MG63 (cell line): ENCODE measurements at places on chromosomes 3 and 15. TPM values are rescaled to one million over a fixed set of nuclear protein-coding genes. Genes with fewer than 3 reads are reported as not detected.
A peak's percentile ranks its signal among the peaks of the same experiment; 100 is the strongest.

GRCh38 chr3:119417771-119418512 is 45.5 kb downstream of the TMEM39A start:
- no peak for DNase-seq

GRCh38 chr3:149752788-149753136 is 473 bp upstream of the COMMD2 start:
- no peak for DNase-seq

GRCh38 chr15:80870893-80871292 is 91.7 kb downstream of the CEMIP start:
- DNase-seq = no peak

DNA sequence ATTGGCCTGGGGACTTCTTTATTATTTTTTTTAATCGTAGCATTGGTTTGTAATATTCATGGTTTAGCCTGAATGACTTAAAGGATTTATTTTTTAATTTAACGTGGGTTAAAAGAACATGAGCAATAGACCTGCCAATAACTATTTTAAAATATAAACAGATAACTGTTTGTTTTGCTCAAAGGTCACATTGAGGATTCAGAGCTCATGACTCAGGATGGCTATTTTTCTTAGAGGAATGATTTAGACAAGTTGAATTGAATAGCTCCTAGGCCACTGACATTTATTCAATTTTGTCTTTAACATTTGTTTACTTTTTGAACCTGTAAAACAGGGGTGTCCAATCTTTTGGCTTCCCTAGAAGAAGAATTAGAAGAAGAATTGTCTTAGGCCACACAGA is 68.5 kb downstream of the ITPR1 start:
- no peak for DNase-seq

- no peak for DNase-seq
Observed at GRCh38 chr3:59566481-59566975, 516.7 kb upstream of the CFAP20DC start.

DNA sequence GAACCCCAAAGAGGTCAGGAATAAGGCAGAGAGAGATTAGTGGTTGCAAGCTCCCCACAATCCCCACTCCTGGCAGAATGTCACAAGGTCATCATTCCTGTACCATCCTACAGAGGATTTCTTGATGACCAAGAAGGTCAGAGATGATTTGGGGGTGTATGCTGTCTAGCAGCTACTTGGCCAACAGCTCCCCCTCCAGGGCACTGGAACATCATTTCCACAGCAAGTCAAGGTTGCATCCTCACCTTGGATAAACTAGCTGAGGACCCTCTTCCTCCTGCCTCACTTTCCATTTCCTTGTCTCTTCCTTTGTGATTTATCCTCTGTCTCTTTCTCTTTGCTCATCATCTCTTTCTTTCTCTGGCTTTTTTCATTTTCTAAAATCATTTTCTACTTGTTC is 106.3 kb downstream of the PROS1 start:
- no peak for DNase-seq

Gene GOLGA8R
- total RNA-seq = 0.23 TPM in 1 of 2 replicates, not detected in the other

Gene KCNMB3
- total RNA-seq = 0.30 and 0.54 TPM in 2 replicates

- no peak for DNase-seq
Observed at GRCh38 chr3:14441240-14441919, 39.0 kb downstream of the SLC6A6 start.

- peak; percentile 2 for DNase-seq
Observed at GRCh38 chr15:36831904-36832287, 252.5 kb downstream of the CDIN1 start.

DNA sequence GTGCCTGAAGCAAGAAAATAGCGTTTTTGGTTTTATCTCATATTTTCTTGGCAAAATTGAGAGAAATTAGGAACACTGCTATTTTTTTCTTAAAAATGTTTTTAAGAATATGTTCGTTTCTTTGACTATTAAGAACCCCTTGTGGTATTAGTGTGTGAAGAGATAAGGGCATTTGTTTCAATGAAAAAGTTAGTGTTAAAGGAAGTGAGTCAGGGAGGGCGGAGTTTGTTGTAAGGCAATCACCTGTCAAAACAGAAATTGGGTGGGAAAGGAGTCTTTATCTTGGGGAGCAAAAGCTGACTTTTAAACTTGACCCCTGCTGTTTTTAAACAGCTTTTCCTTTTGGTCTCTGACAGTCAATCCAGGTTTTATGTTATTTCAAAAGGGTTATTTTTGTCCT is 4.2 kb downstream of the RAP2B start:
- DNase-seq = no peak

DNA sequence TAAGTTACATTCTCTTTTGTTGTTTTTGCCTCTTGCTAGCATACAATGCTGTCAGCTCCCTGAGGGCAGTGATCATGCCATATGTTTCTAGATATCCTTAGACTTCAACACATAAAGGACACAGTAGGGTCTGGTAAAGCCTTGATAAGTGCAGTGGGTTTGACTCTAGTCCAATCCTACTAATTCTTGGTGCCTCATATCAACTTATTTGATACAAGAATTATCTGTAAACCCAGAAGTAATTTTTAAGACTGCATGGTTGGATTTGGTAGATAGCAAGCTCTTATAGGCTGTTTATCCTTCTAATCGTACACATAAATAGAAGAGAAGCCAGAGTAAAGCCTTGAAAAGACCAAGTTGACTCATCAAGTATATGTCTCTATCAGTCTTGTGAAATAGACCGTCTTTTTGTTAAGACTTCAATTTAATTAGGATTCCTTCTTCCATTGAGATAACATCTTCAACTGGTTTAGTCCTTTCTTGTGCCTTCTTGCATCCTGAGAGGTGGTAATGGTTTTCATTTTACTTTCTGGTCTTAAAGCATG is 265.6 kb upstream of the CDIN1 start:
- DNase-seq = no peak

DNA sequence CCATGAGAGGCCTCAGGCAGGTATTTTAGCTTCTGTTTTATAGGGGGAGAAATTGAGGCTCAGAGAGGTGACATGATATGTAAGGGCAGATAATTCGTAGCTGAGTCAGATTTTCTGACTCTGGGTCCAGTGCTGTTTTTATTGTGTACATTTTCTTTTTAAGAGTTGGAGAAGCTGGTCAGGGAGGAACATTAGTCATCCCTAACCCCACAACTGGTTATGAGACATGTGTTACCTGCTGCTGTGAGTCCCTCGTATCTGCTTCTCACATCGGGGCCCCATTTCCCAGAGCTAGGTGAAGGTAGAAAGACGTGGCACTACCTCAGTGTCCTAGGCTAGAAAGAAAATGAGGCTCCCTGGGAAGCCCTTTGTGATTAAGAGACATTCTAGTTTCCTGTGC is 28.6 kb downstream of the GALNT15 start:
- no peak for DNase-seq

DNA sequence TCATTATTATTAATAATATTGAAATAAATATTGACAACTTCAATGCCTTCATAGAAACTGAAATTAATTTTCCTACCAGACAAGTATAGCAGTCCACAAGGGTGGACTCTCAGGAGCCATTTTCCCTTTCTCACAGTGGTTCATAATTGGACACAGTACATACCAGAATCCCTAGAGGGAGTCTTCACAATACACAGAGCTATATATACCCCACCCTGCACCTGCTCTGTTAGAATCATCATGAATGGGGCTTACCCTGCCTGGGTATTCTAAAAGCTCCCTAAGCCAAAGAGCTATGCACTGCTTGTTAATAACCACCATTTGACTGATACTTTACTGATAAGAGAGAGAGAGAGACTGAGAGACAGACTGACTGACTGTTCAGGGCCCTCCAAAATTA is 134.9 kb downstream of the FEZF2 start:
- no peak for DNase-seq

DNA sequence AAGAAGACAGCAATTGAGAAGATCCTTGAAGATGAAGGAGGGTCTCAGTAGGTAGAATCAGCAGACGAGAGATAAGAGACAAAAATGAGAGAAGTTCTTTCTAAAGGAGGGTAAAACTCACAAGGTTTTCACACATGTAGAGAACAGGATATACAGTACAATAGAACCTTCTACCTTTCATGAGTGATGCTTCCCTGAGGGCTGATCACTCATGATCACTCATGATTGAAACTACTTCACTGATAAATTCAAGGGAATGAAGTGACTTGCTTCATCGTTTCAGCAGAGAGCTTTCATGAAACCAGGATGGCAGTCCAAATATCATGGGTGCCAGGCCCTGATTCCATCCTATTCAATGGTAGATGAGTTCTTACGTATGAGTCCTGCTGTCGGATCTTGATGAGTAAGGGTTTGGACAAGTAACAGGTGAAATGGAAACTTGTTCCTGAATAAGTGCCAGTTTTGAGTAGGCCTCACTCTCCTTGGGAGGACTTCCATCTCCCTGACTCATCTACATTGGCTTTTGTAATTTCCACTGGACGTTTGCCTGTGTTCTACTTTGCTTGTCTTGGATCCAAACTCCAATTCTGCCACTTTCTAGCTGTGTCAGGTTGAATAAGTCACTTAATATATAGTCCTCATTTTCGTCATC is 9.6 kb upstream of the CLDN16 start:
- DNase-seq = peak; percentile 69

Gene MYEF2
- 5.6 and 7.6 TPM in 2 replicates for total RNA-seq

Gene NME9
- total RNA-seq = 3.1 TPM in 1 of 2 replicates, not detected in the other

DNA sequence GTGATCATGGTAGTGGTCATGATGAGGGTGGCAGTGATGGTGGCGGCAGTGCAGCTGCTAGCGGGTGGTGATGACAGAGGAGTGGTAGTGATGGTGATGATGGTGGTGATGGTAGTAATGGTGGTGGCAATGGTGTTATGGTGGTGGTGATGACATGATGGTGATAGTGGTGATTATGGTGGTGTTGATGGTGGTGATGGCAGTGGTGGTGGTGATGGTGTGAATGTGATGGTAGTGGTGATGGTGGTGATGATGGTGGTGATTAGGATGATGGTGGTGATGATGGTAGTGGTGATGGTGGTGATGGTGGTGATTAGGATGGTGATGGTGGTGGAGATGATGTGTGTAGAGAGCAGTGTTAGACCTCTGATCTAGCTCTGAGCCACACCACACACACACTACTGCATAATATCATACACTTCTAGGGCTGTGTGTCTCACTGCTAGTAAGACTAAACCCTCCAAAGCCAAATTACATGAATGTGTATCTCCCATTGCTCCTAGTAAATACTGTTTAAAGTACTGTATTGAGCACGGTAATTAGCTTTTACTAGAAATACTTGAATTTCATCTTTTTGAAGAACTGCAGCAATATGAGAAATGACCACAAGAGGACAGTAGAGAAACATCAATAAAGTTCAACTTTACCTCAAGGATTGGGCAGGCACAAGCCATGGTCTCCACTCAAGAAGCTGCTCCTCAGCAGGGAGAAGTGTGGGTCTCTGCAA is 28.8 kb downstream of the TMED3 start:
- no peak for DNase-seq

DNA sequence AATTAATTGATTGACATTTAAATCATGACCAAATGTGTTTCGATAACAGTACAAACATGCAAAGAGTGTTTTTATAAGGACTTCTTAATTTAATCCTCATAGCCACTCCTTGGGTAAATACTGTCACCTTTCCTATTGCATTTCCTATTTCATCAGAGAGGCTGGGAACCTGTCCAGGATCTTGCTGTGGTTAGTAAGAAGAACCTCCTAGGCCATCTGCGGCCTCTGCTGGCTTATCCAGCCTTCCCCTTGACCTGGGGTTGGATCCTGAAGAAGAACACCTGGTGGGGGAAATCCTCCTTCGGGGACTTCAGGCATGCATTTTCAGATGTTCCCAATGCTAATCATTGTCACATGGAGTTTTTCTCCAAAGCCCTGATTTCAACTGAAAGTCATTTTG is 25.5 kb downstream of the GLDN start:
- peak; percentile 64 for DNase-seq

- DNase-seq = no peak
Observed at GRCh38 chr3:195224156-195224979, 46.6 kb downstream of the XXYLT1 start.

GRCh38 chr15:79418693-79419279 is 13.3 kb upstream of the MINAR1 start:
- DNase-seq = peak; percentile 24

DNA sequence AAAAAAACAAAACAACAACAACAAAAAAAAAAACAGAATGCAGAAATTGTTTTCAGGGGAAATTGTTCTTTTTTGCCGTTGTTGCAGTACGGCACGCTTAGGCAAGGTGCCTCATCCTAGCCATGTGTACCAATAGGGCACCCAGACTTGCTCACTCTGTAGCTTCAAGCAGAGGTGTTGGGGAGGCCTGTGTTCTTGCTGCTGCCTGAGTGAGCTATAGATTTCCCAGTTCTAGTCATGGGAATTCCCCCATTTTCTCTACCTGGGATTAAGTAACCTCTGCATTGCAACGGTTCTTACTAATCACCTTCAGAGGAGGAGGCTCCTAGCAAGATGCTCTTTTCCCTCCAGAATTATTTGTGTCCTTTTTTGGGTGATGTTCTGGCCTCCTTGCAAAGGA is 12.9 kb upstream of the PARL start:
- no peak for DNase-seq

GRCh38 chr15:100919481-100920405 is 586 bp downstream of the LRRK1 start:
- peak; percentile 57 for DNase-seq

Gene CCK
- total RNA-seq = 0.63 TPM in 1 of 2 replicates, not detected in the other

DNA sequence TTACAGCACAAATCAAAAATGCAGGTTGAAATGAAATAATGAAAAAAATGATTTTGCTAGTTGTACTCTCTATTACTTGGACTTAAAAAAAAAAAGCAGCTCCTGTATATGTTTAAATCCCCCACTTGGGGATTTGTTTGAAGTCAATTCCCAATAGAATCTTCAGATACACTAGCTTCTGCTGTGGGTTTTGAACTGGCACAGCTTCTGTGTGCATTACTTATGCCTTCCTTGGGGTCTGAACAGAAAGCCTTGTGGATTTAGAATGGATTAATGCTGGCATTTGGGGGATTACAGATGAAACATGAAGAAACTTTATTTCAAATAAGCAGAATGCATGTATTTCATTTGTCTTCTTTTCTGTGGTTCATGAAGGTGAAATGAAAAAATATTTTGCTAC is 513.2 kb upstream of the TBL1XR1 start:
- no peak for DNase-seq

Gene CLDN16
- not detected in 2 replicates for total RNA-seq
